Ovary (tissue), 10 donors: ENCODE measurements at places on chromosomes 12 and 14. TPM values are rescaled to one million over a fixed set of nuclear protein-coding genes. Genes with fewer than 3 reads are reported as not detected.
A peak's percentile ranks its signal among the peaks of the same experiment; 100 is the strongest.

- no peak overlapping the region for H3K27ac ChIP-seq
- no peaks in the 10 kb centered on the region for H3K4me1 ChIP-seq
- no peak overlapping the region for H3K4me3 ChIP-seq
- no peaks in the 10 kb centered on the region for H3K36me3 ChIP-seq
- no peak for DNase-seq
These were observed 1125.7 kb upstream of the FLRT2 start for GRCh38 chr14:84404246-84404645.

DNA sequence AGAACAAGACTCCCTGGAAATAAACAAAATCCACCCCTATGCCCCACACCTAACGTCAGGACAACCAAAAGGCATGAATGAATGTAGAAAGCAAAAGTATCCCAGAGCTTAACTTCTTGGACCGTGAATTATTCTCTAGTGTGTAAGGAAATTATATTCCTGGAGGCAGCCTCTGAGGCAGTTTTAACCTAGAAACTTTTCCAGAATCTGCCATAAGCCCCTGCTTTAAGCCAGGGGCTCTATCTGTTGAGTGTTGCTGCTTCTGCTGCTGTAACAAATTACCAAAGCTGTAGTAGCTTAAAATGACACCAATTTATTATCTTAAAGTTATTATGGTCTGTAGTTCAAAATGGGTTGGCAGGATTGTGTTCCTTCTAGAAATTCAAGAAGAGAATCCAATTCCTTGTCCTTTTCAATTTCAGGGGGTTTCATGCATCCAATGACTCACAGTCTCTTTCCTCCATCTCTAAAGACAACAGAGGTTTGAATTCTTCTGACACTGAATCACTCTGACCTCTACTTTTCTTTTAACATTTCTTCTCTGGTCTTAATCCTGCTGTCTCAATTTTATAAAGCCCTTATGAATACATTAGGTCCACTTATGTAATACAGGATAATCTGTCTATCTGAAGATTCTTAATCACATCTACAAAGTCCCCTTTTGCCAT, 242.7 kb downstream of the ATXN7L3B start:
- no peaks in the 10 kb centered on the region for H3K4me1 ChIP-seq
- H3K4me3 ChIP-seq: no peak overlapping the region
- no peak overlapping the region for H3K27ac ChIP-seq
- no peaks in the 10 kb centered on the region for H3K36me3 ChIP-seq
- DNase-seq: no peak
- no peaks in the 10 kb centered on the region for H3K27me3 ChIP-seq

DNA sequence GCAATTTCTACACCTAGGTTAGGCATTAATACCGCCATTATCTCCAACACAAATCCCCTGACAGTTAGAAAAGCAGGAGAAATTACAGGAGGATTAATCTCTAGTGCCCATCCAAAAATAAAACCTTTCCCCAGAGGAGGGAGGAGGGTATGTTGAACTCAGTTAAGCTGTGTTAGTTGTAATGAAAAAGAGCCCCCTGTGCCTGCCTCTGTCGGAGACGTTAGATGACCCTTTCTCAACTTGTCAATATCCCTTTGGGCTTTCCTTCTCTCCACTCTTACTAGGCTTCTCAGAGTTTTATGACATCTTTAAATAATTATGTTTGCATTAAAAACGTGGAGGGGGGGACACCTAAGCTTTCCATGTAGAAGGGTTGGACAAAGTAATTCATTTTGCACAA, 278.2 kb downstream of the PDZRN4 start:
- H3K4me3 ChIP-seq: no peak overlapping the region
- H3K36me3 ChIP-seq: no peaks in the 10 kb centered on the region
- no peak overlapping the region for H3K27ac ChIP-seq
- H3K27me3 ChIP-seq: no peaks in the 10 kb centered on the region

- no peaks in the 10 kb centered on the region for H3K36me3 ChIP-seq
- no peak overlapping the region for H3K4me3 ChIP-seq
- H3K27ac ChIP-seq: no peak overlapping the region
- no peaks in the 10 kb centered on the region for H3K27me3 ChIP-seq
- H3K4me1 ChIP-seq: no peaks in the 10 kb centered on the region
These were observed 110.9 kb upstream of the TSPAN8 start for GRCh38 chr12:71268598-71269280.

GRCh38 chr12:47111392-47111778, 31.6 kb upstream of the AMIGO2 start:
- H3K4me1 ChIP-seq: no peaks in the 10 kb centered on the region
- H3K27ac ChIP-seq: no peak overlapping the region
- H3K27me3 ChIP-seq: no peaks in the 10 kb centered on the region
- no peak for DNase-seq

DNA sequence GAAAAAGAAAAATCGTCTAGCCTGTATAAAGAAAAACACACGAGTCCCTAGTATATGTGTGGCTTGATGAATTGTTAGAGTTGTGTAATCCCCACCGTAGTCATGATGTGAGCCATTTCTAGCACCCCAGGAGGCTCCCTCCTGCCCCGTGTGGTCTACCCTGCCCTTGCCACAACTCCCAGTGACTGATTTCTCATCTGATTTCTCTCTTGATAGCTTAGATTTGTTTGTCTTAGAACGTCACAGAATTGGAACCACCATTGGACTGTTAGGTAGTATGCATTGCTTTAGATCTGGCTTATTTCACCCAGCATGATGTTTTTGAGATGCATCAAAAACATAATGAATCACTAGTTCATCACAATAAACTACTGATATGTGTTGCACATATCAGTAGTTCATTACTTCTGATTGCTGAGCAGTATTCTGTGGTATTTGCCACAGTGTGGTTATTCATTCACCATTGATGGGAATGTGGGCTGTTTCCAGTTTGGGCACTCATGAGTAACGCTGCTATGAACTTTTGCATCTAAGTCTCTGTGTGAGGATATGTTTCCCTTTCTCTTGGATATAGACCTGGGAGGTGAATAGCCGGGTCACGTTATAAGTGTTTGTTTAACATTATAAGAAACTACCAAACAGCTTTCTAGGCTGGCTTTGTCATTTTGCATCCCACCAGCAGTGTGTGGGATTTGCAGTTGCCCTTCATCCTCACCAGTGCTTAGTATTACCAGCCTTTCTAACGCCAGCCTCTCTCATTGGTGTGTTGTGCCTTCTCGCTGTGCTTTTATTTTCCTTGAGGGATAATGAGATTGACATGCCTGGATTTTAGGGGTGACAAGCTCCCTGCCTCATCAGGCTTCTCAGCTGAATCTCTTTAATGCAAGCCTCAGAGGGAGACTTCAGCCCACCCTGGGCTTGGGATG, 31.9 kb upstream of the NCOR2 start:
- no peak for DNase-seq
- H3K36me3 ChIP-seq: no peaks in the 10 kb centered on the region
- no peak overlapping the region for H3K4me3 ChIP-seq
- H3K27ac ChIP-seq: no peak overlapping the region

- H3K27me3 ChIP-seq: no peaks in the 10 kb centered on the region
- no peaks in the 10 kb centered on the region for H3K4me1 ChIP-seq
- no peak overlapping the region for H3K27ac ChIP-seq
- DNase-seq: no peak
These were observed 210.4 kb upstream of the SYT10 start for GRCh38 chr12:33649992-33650391.

- peaks cover 21% of the 10 kb centered on the region for H3K4me1 ChIP-seq
- H3K36me3 ChIP-seq: no peaks in the 10 kb centered on the region
- peak overlapping the region; percentile 80 for H3K27ac ChIP-seq
These were observed 47.9 kb downstream of the NUAK1 start for GRCh38 chr12:106090591-106091445.

DNA sequence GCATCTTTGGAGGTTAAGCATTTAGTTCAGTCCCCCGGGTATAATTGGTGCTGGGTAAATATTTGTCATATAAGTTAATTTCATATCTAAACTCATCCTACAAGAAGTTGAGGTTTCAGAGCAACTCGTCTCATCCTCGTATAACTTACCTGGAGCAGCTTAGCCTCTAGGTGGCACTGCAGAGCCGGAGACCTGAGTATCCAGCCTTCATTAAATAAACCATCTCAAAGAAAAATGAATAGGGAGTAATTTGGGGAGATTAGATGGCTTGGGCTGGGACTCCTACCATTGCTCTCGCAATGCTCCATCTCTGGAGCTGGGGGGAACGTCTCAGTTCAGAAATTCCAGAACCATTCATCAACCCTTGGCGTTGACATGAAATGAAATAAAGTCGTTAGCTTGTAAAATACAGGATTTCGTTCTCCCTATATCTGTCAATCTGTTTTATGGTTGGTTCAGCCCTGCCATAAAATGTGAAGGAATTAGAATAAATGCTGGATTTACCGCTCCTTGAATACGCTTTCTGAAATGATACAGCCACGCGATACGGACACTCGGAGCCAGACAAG, 122.9 kb upstream of the TMEM132D start:
- no peaks in the 10 kb centered on the region for H3K4me1 ChIP-seq
- H3K27ac ChIP-seq: no peak overlapping the region
- no peak for DNase-seq
- H3K27me3 ChIP-seq: no peaks in the 10 kb centered on the region
- H3K4me3 ChIP-seq: no peak overlapping the region

DNA sequence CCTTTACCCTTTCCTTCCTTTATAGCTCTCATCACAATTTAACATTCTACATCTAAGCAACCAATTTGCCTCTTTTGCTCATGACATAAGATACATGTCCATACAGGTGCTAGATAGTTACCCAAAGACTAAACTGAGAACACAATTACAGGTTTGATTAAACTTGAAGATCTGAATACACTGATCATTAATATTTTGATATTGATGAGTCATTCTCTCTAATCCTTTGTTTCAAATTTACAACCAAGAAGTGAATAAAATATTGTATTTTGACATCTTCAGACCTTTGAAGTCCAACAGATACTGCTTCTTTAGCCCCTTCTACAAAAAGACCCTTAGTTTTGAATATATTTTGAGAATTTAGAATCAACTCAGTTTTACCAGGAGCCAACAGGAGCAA, 2.6 kb downstream of the NAP1L1 start:
- DNase-seq: no peak
- H3K4me3 ChIP-seq: no peak overlapping the region
- no peak overlapping the region for H3K27ac ChIP-seq
- H3K36me3 ChIP-seq: no peaks in the 10 kb centered on the region

- H3K4me1 ChIP-seq: no peaks in the 10 kb centered on the region
- no peak overlapping the region for H3K4me3 ChIP-seq
- H3K27me3 ChIP-seq: no peaks in the 10 kb centered on the region
- no peaks in the 10 kb centered on the region for H3K36me3 ChIP-seq
- DNase-seq: no peak
- no peak overlapping the region for H3K27ac ChIP-seq
These were observed 80.6 kb downstream of the PRKD1 start for GRCh38 chr14:29847056-29847380.

GRCh38 chr12:64181430-64182291, 40.4 kb downstream of the KICS2 start:
- H3K36me3 ChIP-seq: no peaks in the 10 kb centered on the region
- peak; percentile 52 for DNase-seq
- no peaks in the 10 kb centered on the region for H3K27me3 ChIP-seq
- H3K4me3 ChIP-seq: no peak overlapping the region
- H3K4me1 ChIP-seq: peaks cover 1% of the 10 kb centered on the region

DNA sequence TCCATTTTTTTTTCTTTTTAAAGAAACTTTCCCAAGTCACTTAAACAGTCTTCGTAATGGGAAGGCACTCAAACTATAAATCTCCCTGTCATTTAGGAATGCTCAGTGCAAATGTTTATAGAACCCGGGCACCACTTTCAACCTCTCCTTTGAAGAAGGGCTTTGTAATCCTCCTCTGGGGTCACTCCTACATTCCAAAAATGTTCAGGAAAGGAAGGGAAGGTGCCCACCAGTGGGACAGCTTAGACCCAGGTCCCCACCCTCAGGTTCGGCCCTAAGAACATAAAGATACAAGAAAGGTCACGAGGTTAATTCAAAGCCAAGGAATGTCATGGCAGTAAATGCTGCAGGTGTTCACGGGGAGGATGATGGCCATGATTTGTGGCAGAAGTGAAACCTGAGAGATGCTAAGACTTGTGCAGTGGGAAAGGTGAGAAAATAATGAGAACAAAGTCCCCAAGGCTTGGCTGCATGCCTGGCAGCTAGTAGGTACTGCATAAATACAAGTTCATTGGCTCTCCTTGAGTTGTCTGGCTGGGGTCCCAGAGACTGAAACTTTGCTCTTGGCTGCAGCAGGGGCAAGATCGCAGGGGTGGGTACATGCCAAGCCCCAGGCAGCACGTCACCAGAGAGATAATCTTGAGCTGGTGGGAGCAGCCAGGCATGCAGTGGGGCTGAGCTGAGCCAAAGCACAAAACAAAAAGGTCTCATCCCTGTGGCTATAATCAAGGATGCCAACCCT, 21.1 kb downstream of the KRT18 start:
- H3K36me3 ChIP-seq: no peaks in the 10 kb centered on the region
- H3K4me3 ChIP-seq: no peak overlapping the region
- no peak overlapping the region for H3K27ac ChIP-seq
- H3K27me3 ChIP-seq: no peaks in the 10 kb centered on the region
- no peak for DNase-seq

DNA sequence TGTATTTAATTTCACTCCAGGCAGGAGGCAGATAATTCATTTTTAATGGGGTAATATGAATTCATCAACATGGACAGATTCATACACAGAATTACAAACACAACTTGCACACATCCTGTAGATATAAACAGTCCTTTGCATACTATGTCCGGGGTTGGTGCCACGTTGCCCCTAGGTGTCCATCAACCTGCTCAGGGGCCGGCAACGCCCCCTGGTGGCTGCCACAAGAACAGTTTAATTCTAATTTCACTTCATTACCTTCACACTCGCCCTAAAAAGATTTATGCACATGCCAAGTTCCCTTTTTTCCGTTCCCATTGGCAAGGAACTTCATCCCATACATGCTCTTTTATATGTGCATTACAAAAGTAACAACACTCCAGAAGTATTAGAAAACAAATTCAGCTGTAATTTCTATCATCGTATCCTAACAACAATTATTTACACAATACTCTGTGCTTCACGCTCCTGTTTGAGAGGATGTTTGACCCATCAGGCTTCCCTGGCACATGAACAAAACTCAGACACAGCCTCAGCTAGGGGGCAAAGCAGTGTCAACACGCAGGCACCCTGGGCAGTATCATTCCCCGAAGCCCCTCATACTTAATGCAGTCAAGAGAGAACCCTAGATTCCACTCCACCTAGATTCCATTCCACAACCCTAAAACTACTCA, 15.5 kb downstream of the MANSC1 start:
- peaks cover 4% of the 10 kb centered on the region for H3K4me1 ChIP-seq
- H3K4me3 ChIP-seq: no peak overlapping the region
- no peak overlapping the region for H3K27ac ChIP-seq
- DNase-seq: peak; percentile 43
- H3K27me3 ChIP-seq: no peaks in the 10 kb centered on the region
- H3K36me3 ChIP-seq: no peaks in the 10 kb centered on the region

- no peak for DNase-seq
- no peak overlapping the region for H3K4me3 ChIP-seq
- H3K4me1 ChIP-seq: no peaks in the 10 kb centered on the region
- no peak overlapping the region for H3K27ac ChIP-seq
- no peaks in the 10 kb centered on the region for H3K36me3 ChIP-seq
- no peaks in the 10 kb centered on the region for H3K27me3 ChIP-seq
These were observed 89.7 kb upstream of the CPM start for GRCh38 chr12:69022674-69023073.

- no peak overlapping the region for H3K27ac ChIP-seq
- no peak for DNase-seq
- peaks cover 2% of the 10 kb centered on the region for H3K4me1 ChIP-seq
- H3K4me3 ChIP-seq: no peak overlapping the region
- no peaks in the 10 kb centered on the region for H3K36me3 ChIP-seq
These were observed 58.2 kb downstream of the GALNT9 start for GRCh38 chr12:132270969-132271754.

ESPL1 gene
- 0.43 TPM for total RNA-seq

CBLN3 gene
- 10.5 TPM for total RNA-seq

SLC10A1 gene
- total RNA-seq: not detected

SALL2 gene
- total RNA-seq: 20.0 TPM

PTPN6 gene
- 12.6 TPM for total RNA-seq

SMAGP gene
- 6.7 TPM for total RNA-seq

LPAR5 gene
- total RNA-seq: 1.3 TPM

GDF3 gene
- not detected for total RNA-seq
